ENCODE measurements at places on chromosomes 3 and 15. TPM values are rescaled to one million over a fixed set of nuclear protein-coding genes. Genes with fewer than 3 reads are reported as not detected.

Gene COL6A6
- total RNA-seq: not detected

Gene ALDH1A2
- not detected for total RNA-seq

Gene GDPGP1
- total RNA-seq: 3.1 TPM

Gene GABRB3
- 14.4 TPM for total RNA-seq

Gene IL17RD
- total RNA-seq: 0.55 TPM

Gene LMOD3
- not detected for total RNA-seq

Gene MYRIP
- not detected for total RNA-seq

Gene LCMT2
- 13.8 TPM for total RNA-seq

Gene ALG3
- 110 TPM for total RNA-seq

Gene CKMT1A
- 1.1 TPM for total RNA-seq

Gene ELL3
- total RNA-seq: 1.3 TPM

Gene DUOXA2
- total RNA-seq: not detected

Gene RETNLB
- total RNA-seq: not detected
